ENCODE measurements at places on chromosomes 6 and 20.

- DNase-seq = no peak
These were observed 1.1 kb upstream of the RNGTT start for GRCh38 chr6:88964509-88964908.

DNA sequence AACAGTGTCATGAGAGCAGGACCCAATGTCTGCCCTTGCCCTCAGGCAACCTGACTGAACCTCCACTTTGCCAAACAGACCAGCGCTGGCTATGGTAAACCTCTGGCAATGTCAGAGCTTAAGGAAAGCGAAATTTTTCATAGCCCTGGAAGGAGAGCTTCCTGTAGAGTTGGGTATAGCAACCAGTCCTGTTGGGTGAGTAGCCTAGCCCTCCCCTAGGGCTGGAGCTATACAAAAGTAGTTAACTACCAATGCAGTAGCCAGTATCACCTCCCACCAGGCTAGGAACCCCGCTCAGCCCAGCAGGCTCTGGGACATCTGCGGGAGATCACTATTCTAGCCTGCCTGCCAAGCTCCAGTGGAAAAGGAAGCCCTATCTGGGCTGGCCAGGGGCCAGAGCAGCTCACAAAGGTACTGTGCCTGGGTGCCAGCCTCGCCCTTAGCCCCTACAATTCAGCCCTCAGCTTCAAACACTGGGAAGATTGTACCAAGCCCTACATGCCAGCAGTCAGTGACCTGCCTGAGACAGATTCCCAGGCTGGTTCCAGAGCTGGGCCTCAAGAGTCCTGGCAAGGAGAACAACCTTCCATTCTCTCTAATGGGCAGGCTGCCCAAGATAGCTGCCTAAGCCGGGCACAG is 7.9 kb downstream of the WFDC3 start:
- DNase-seq = peak; percentile 56

- no peak for DNase-seq
These were observed 50.4 kb downstream of the HMGCLL1 start for GRCh38 chr6:55528624-55529023.

DNA sequence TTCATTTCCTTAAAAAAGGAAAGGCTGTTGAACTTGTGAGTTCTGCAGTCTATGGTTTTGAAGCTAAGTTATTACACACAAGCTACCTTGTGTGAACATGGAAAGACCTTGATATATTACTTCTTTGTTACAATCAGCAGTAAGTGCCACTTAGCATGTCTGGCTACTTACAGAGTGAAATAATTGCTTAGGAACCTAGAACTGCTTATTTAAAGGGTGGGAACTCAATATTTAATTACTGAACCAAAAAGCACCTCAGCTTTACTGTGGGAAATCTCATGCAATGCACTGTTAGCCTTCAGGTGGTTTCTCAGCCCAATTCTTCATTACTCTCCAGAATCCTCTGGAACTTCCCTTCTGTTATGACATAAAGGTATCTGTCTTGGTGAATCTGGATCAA is 17.9 kb downstream of the PERP start:
- no peak for DNase-seq

DNA sequence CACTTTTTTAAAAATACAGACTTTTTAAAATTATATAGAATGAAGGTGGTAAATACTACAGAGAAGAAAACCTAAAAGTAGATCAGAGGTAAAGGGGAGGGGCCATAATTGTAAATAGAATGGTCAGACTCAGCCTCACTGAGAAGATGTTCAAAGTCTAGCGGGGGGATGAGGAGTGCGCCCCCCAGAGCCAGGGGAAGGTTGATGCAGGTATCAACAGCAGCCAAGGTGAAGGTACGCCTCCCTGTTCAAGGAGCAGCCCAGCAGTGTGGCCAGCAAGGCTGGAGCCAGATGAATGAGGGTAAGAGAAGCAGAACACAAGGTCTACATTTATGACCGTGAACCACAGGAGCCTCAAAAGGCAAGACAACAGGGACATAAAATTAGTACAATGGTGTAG is 204.1 kb downstream of the PTPRT start:
- no peak for DNase-seq

Measured in heart right ventricle (tissue), 16 donors.